ENCODE measurements at places on chromosomes 16 and 17. TPM values are rescaled to one million over a fixed set of nuclear protein-coding genes. Genes with fewer than 3 reads are reported as not detected.

The TSNAXIP1 gene
- 0.56 TPM for total RNA-seq

The ACSM2B gene
- not detected for total RNA-seq

The KLHL10 gene
- 0.26 TPM for total RNA-seq

The PPP1R1B gene
- 6.6 TPM for total RNA-seq

The LYZL6 gene
- not detected for total RNA-seq

The DRC3 gene
- total RNA-seq = 2.7 TPM

The NGFR gene
- total RNA-seq = 21.6 TPM

The TIGD7 gene
- total RNA-seq = 5.1 TPM

The CEP131 gene
- total RNA-seq = 4.6 TPM

The CD300E gene
- total RNA-seq = 0.75 TPM

The OTOA gene
- not detected for total RNA-seq
